ENCODE measurements at places on chromosomes 5 and 9. TPM values are rescaled to one million over a fixed set of nuclear protein-coding genes. Genes with fewer than 3 reads are reported as not detected.

GRCh38 chr9:83413367-83413766 is 124.8 kb downstream of the FRMD3 start:
- DNase-seq = no peak

Gene DNAJC21
- total RNA-seq = 54.0 TPM

GRCh38 chr5:1845696-1846095 is 37.0 kb downstream of the IRX4 start:
- no peak for DNase-seq

DNA sequence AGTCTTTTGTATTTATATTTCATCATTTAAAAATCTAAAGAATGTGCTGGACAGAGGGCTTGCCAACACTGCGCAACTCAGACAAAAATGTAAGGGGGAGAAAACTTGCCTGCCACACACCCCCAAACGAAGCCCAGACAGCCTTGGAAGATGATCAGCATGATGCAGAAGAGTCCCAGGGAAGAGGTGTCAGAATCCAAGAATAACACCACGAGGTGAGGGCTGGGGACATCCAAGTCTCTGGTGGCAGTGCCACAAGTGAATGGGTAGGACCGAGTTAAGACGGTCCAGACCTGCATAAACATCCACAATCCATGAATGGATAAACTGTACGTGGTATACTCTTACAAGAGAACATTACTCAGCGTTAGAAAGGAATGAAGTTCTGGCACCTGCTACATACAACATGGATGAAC is 10.4 kb downstream of the EPB41L4B start:
- DNase-seq = no peak

GRCh38 chr5:146892231-146892630 is 13.7 kb upstream of the PPP2R2B start:
- DNase-seq = no peak

Gene ACSL6
- 0.84 TPM for total RNA-seq

GRCh38 chr5:449151-449550 is 6.2 kb downstream of the EXOC3 start:
- DNase-seq = no peak

DNA sequence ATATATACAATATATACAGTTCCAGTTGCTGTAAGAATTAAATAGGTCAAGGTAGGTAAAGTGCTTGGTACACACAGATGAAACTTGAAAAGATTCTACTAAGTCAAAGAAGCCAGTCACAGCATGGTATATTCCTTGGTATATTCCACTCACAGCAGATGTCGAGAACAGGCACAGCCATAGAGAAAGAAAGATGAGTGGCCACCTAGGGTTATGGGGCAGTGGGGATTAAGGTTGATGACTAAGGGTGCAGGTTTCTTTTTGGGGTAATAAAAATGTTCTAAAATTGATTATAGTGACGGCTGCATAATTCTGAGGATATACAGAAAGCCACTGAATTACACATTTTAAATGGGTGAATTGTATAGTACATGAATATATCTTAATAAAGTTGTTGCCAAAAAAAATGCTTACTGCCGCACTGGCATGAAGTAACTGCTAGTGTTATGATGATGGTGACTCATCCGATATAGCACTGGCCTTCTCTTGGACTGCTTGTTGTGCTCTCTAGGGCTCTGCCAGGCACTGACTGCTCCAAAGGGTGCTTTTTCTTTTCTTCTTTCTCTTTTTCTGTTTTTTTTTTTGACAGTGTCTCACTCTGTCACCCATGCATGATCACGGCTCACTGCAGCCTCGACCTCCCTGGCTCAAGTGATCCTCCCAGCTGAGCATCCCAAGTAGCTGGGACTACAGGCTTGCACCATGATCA is 23.5 kb downstream of the TBC1D2 start:
- no peak for DNase-seq

DNA sequence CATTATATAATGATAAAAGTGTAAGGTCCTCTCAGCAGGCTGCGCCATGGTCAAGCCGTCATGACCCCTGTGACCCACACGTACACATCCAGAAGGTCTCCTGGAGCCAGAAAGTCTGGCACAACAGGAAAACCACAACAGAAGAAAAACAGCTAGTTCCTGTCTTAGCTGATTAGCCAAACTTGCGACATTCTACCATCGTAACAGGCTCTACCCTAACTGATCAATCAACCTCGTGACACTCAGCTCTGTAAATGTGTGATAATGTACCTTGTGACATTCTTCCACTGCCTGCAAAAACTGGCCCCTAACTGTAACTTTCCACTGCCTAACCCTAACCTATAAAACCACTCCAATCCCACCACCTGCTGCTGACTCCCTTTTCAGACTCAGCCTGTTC is 316.4 kb upstream of the TUSC1 start:
- no peak for DNase-seq

Gene FOXD4L4
- 0.44 TPM for total RNA-seq

Gene OLFM1
- total RNA-seq = 40.6 TPM

DNA sequence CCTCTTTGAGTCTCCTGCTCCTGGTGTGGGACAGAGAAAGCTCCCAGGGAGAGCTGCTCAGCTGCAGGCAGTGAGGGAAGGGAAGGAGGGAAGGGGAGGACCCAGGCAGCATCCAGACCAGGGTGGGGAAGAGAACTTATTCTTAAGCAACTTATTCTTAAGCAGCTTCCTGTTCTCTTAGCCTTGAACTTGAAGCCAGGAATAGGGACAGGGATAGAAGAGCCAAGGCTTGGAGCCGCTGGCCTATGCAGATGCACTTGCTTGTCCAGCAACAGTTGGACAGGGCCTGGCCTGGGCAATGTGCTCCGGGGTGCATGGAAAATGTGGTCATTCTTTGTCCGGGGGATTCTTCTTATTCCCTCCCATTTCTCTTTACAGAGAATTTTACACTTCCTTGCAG is 31.4 kb upstream of the SPTLC1 start:
- DNase-seq = no peak

GRCh38 chr5:16932401-16932800 is 3.7 kb downstream of the MYO10 start:
- DNase-seq = no peak

Gene RAPGEF1
- total RNA-seq = 57.3 TPM

GRCh38 chr5:143362664-143363227 is 40.7 kb downstream of the NR3C1 start:
- DNase-seq = no peak

- DNase-seq = no peak
Measured at GRCh38 chr9:20624201-20625002, 2.1 kb upstream of the MLLT3 start.

GRCh38 chr5:32297181-32298058 is 15.3 kb downstream of the MTMR12 start:
- DNase-seq = no peak

DNA sequence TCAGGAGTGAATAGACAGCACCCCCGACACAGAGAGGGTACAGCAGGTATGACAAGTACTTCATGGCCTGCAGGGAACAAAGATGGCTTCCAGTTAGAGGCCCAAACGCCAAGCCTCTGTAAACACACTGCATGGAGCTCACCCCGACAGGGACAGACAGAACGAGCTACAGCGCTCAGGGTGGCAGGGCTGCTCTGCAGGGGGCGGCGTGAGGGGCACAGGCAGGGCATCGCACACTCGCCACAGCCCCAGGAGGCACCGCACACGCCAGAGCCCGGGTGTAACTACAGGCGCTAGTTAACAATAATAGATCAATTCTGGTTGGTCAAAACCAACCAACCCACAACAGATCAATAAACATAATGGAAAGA is 21.1 kb downstream of the CLPTM1L start:
- no peak for DNase-seq

- no peak for DNase-seq
Measured at GRCh38 chr5:43227655-43228054, 35.6 kb downstream of the NIM1K start.

DNA sequence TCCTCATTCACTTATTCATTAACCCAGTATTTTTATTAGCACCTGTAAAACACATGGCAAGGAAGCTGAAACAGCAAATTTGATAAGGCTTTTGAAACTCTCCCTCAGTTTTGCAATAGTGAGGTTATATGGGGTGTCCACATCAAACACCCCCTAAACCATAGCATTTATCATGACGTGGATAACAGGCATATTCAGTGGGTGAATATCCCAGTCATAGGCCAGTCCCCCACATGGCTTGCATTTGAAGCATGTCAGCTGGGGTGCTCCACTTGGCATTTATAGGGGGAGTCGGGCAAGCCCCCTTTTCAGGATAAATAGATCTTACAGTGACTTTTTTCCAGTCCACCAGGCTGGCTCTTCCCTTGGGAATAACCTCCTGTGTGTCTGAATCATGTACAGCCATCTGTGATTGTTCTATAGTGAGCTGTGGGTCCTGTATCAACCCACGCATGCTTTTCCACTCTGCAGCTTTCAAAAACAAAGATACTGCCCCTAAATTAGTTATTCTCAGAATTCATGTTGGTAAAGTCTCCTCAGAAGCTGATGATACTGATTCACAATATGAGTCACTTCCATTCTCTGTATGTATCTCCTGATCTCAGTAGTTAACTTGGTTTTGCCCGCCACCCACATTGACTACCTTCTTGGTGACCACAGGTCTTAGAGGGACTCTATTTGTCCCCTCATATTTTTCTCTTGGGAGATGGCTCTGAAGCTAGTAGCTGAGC is 84.4 kb upstream of the SPIN1 start:
- no peak for DNase-seq

- no peak for DNase-seq
Measured at GRCh38 chr5:9483243-9483642, 62.6 kb downstream of the SEMA5A start.

GRCh38 chr9:137180491-137180890 is 7.9 kb downstream of the ANAPC2 start:
- DNase-seq = no peak

- no peak for DNase-seq
Measured at GRCh38 chr5:134873494-134873893, 677 bp upstream of the TXNDC15 start.

DNA sequence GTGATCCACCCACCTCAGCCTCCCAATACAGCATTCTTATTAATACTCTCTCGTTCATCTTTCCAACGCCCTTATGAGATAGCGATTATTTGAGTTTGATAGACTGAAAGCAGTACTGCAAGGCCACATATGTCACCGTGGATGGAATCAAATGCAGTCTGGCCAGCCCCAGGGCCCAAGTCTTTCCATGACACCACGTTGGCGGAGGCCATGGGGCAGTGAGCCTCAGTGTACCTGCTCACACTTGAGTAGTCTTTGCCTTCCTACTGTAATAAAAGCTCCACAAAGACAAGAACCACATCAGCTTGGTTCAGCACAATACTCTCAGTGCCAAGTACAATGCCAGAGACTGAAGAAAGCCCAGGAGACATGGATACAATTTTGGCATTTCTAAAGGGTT is 88.5 kb downstream of the TTLL11 start:
- DNase-seq = no peak
